IMR-90 (cell line): ENCODE measurements at places on chromosomes 12 and 14.

GRCh38 chr12:93686572-93687356, 9.6 kb downstream of the CRADD start:
- H3K27me3 ChIP-seq: no peaks in the 10 kb centered on the region
- no peak overlapping the region for H3K27ac ChIP-seq
- DNase-seq: no peak
- H3K4me1 ChIP-seq: peaks cover 5% of the 10 kb centered on the region

DNA sequence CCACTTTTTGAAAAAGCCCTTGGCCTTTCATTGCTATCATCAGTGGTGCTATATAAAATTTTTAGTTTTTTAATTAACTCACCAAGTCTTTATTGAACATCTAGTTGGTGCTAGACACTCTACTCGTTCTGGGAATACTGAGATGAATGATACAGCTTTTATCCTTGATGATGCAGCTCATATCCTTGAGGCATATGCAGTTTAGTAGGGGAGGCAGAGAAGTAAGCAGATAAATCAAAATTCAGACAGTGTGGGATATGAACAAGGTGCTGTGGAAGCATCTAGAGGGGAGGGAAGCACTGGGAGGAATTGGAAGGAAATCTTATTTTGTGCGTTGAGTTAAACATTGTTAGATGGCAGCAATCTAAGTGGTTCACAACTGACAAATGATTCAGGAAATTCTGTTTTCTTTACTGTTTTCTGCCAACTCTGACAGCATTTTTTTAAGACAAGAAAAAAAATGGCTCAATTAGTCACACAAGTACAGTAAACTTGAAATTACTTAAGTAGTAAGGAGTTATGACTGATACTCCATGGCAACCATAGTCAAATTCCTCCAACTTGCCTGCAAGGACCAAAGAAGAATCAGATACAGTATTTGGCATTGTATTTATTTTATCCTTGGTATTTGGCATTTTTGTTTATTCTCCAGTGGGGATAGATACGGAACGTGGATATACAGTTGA, 119.2 kb downstream of the TMTC2 start:
- no peaks in the 10 kb centered on the region for H3K36me3 ChIP-seq
- no peaks in the 10 kb centered on the region for H3K4me1 ChIP-seq
- peak; percentile 1 for DNase-seq
- H3K27me3 ChIP-seq: no peaks in the 10 kb centered on the region
- H3K27ac ChIP-seq: no peak overlapping the region

DNA sequence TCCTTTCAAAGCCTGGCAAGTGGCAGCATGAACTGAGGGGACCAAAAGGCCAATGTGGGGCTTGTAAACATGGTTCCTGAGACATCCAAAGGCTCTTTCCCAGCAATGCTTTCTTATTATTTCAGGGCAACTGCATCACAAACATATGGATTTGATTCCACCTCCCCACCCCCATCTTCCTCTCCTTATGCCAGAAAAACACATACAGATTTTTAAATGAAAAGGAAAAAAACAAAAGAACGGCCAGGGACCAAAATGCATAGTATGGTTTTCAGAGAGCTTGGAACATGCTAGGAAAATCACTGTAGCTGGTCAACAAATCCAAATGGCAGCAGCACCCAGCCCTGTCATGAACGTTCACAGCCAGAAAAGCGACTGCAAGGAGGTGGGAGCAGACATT, 167.6 kb downstream of the ANO2 start:
- peaks cover 8% of the 10 kb centered on the region for H3K27me3 ChIP-seq
- DNase-seq: no peak
- no peak overlapping the region for H3K27ac ChIP-seq
- H3K36me3 ChIP-seq: no peaks in the 10 kb centered on the region
- H3K4me1 ChIP-seq: no peaks in the 10 kb centered on the region

GRCh38 chr14:93532541-93532940, 101.8 kb downstream of the UNC79 start:
- no peak overlapping the region for H3K4me3 ChIP-seq
- no peaks in the 10 kb centered on the region for H3K27me3 ChIP-seq
- H3K4me1 ChIP-seq: no peaks in the 10 kb centered on the region

DNA sequence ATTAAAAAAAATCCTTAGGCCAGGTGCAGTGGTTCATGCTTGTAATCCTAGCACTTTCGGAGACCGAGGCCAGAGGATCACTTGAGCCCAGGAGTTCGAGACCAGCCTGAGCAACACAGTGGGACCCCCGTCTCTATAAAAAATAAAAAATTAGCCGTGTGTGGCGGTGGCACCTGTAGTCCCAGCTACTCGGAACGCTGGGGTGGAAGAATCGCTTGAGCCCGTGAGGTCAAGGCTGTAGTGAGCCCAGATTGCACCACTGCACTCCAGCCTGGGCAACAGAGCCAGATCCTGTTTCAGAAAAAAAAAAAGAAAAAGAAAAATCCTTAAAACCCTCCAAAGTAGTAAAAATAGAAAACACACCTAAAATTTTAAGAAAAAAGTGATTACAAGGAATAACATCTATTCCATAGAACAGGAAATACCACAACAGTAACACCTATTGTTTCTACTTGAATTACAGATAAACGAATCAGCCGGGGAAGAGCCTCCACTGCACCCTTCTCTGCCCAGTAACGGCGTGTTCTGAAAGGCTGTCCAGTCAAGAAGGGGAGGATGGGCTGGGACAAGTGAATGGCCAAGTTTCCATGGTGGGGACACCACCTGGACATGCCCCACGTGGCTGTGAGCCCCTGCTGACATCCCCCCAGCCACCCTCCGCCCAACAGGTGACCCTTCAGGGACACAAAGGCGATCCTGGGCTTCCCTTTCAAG, 17.8 kb downstream of the POLE start:
- H3K27ac ChIP-seq: no peak overlapping the region
- H3K4me3 ChIP-seq: no peak overlapping the region
- no peaks in the 10 kb centered on the region for H3K4me1 ChIP-seq
- no peaks in the 10 kb centered on the region for H3K27me3 ChIP-seq

DNA sequence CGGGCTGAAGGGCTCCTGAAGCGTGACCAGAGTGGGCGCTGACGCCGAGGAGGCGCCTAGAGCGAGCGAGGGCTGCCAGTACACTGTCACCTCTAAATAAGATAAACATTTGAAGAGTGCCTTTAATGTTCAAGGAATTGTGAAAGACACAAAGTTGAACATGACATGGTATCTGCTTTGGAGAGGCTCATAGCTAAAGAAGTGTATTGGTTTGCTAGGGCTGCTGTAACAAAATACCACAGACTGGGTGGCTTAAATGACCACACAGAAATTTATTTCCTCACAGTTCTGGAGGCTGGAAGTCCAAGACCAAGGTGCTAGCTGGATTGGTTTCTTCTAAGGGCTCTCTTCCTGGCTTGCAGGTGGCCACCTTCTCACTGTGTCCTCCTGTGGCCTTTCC, 33.7 kb upstream of the NUBPL start:
- H3K27ac ChIP-seq: no peak overlapping the region
- H3K4me1 ChIP-seq: no peaks in the 10 kb centered on the region; the same call in 1 of the 2 replicates
- peaks cover 3% of the 10 kb centered on the region; the same call in 1 of the 2 replicates for H3K27me3 ChIP-seq
- H3K4me3 ChIP-seq: no peak overlapping the region

- no peaks in the 10 kb centered on the region for H3K27me3 ChIP-seq
- no peak for DNase-seq
- no peaks in the 10 kb centered on the region for H3K36me3 ChIP-seq
These were observed 916.1 kb downstream of the GALC start for GRCh38 chr14:87076922-87077321.

GRCh38 chr12:7645395-7646177, 20.1 kb downstream of the APOBEC1 start:
- no peak overlapping the region for H3K4me3 ChIP-seq
- DNase-seq: peak; percentile 31
- H3K4me1 ChIP-seq: no peaks in the 10 kb centered on the region
- no peaks in the 10 kb centered on the region for H3K36me3 ChIP-seq
- no peaks in the 10 kb centered on the region; the same call in 1 of the 2 replicates for H3K27me3 ChIP-seq
- H3K27ac ChIP-seq: no peak overlapping the region

DNA sequence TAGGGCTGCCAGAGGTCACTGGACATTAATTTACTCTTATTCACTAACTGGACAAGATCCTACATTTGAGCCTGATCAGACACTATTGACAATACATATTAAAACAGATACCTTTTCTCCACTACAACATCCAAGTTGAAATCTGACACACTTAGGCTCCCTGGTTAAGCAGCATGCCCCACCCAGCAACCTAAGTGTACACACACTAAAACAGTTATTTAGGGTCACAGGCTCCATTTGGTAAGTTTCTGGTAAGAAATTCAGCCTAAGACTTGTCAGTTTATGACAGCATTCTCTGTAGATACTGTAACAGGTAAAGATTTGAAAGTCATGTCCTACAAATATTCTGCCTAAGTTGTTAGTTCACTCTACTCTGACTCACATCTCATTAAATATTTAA, 12.3 kb upstream of the LLPH start:
- DNase-seq: no peak
- H3K4me3 ChIP-seq: no peak overlapping the region
- no peaks in the 10 kb centered on the region for H3K27me3 ChIP-seq
- H3K27ac ChIP-seq: no peak overlapping the region
- H3K4me1 ChIP-seq: no peaks in the 10 kb centered on the region
- peaks cover 16% of the 10 kb centered on the region for H3K36me3 ChIP-seq

GRCh38 chr14:69537900-69538299, 36.8 kb downstream of the CCDC177 start:
- H3K36me3 ChIP-seq: no peaks in the 10 kb centered on the region
- peaks cover 25% of the 10 kb centered on the region for H3K27me3 ChIP-seq
- no peak for DNase-seq
- H3K4me1 ChIP-seq: no peaks in the 10 kb centered on the region

GRCh38 chr12:124550123-124551089, 17.0 kb downstream of the NCOR2 start:
- H3K4me1 ChIP-seq: peaks cover 22% of the 10 kb centered on the region
- no peaks in the 10 kb centered on the region for H3K27me3 ChIP-seq
- no peak for DNase-seq

DNA sequence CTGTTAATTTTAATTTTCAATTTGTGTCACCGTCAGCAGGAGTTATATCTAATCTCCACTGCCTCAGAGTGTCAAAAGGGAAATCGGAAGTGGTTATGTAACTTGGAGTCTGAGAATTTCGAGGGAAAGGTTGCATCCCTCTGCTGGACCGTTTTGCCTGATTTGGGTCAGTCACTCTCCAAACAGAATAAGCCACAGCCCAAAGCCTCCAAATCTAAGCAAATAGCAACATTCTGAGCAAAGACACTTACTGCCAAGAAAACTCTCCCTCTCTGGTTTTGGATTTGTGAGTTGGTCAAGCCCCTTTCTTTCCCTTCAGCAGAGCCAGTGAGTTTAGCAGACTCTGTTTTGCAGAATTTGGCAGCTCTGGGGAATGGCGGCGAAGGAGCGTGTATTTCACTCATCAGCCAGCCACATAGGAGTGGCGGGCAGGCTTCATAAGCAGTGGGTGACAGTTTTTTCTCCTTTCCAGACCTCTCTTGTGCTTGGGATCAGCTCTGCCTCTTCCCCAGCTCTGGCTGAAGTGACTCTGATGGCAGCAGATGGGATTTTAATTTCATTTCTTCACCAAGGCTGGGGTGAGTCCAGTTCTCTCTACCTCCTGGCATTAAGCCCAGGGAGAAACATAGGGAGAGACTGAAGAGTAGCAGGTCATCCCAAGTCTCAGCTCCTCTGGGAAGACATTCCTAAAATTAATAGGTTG, 218.7 kb upstream of the NOS1 start:
- H3K36me3 ChIP-seq: no peaks in the 10 kb centered on the region
- no peak overlapping the region for H3K4me3 ChIP-seq
- no peak overlapping the region for H3K27ac ChIP-seq
- no peak for DNase-seq

- H3K36me3 ChIP-seq: peaks cover 39% of the 10 kb centered on the region
- no peaks in the 10 kb centered on the region for H3K4me1 ChIP-seq
- H3K27ac ChIP-seq: no peak overlapping the region
These were observed 19.3 kb downstream of the CPSF6 start for GRCh38 chr12:69258655-69259054.

DNA sequence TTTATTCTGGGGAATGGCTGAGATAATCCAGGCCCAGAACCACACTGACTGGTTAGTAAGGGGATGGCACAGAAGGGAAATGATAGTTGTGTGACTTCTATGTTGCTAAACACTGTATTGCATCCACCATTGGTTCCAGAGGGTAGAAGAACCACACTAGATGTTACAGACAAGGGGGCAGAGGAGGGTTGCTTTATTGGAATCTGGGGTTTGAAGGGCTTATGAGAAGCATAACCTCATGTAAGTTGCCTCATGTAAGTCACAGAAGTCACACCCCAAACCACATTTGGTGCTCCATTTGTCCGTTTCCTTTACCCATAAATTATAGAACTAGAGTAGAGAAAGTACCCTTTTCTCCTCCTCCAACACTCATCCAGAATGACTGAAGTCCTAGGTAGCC, 5.5 kb upstream of the PSMA6 start:
- H3K36me3 ChIP-seq: peaks cover 4% of the 10 kb centered on the region; the same call in 1 of the 2 replicates
- H3K27me3 ChIP-seq: no peaks in the 10 kb centered on the region
- no peak overlapping the region for H3K27ac ChIP-seq
- no peaks in the 10 kb centered on the region for H3K4me1 ChIP-seq
- H3K4me3 ChIP-seq: no peak overlapping the region

DNA sequence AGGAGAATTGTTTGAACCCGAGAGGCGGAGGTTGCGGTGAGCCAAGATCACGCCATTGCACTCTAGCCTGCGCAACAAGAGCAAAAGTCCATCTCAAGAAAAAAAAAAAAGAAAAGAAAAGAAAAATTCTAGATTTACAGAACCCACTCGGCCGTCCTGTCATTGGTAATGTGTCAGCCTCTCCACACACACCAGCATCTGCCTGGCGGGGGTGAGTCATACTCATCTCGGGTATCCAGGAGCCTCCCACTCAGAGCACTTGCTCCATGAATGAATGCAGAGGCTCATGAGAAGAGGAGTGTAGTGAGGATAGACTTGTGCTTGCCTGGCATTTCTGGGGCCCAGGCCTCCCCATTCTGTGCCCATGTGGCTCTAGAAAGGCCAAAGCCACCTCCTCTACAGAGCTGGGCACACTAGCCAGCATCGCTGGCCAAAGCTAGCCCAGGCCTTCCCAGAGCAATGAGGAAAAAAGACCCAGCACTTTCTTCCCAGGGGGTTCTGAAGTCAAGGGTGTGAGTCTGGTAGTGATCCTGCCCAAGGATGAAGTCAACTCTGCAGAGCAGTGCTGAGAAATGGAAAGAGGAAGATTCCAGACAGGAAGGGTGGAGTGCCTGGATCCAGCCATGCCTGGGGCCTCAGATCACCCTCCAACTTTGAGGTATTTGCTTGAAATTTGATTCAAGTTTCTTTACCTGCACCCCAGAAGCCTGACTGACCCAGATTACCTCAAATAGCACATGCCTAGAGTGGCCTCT, 31.2 kb upstream of the KLC1 start:
- no peaks in the 10 kb centered on the region for H3K36me3 ChIP-seq
- no peak overlapping the region for H3K27ac ChIP-seq
- no peaks in the 10 kb centered on the region for H3K27me3 ChIP-seq

- no peak for DNase-seq
- no peaks in the 10 kb centered on the region for H3K27me3 ChIP-seq
- no peaks in the 10 kb centered on the region for H3K4me1 ChIP-seq
- H3K4me3 ChIP-seq: no peak overlapping the region
- no peak overlapping the region for H3K27ac ChIP-seq
These were observed 8.0 kb downstream of the ACSS3 start for GRCh38 chr12:81085832-81086231.

GRCh38 chr14:51962711-51963110, 26.6 kb upstream of the RTRAF start:
- no peaks in the 10 kb centered on the region for H3K27me3 ChIP-seq
- no peak overlapping the region for H3K27ac ChIP-seq
- H3K4me1 ChIP-seq: peaks cover 5% of the 10 kb centered on the region; the same call in 1 of the 2 replicates
- no peak overlapping the region for H3K4me3 ChIP-seq
